ENCODE measurements at places on chromosomes 7 and 10.
A peak's percentile ranks its signal among the peaks of the same experiment; 100 is the strongest.

DNA sequence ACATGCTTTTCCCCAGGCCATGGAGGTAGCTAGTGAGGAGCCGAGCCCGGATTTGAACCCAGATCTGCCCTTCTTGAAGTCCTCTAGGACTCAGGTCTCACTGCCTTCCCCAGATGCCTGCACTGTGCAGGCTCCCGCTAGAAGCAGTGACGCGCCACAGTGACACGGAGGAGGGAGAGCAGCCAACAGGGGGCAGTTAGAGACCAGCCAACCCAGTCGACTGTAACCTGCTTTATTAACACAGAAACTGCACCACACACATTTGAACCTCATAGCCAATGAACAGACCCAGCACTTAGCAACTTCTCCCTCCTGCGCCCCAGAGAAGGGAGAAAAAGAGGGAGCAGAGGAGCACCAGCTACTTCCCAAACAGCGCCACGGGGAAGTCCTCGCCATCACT lies 27.4 kb downstream of the PILRA start:
- peaks cover 34% of the 10 kb centered on the region for H3K4me1 ChIP-seq
- H3K36me3 ChIP-seq: no peaks in the 10 kb centered on the region
- no peak for DNase-seq
- no peaks in the 10 kb centered on the region for H3K27me3 ChIP-seq

DNA sequence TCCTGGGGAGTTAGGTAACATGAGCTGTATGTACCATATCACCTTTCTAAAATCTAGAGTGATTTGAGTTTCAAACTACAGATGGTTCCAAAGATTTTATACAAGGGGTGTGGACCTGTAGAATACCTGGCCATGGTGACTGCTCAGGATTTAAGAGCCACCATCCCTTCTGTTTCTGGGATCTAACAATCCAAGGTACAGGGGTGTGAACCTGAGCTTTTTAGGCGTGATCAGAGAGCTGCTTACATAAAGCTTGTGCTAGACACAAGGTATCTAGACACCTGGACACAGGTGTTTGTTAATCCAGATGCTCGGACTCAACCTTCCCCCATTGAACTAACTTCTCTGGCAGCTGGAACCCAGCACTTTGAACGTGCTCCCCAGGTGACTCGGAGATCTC lies 516.4 kb downstream of the RPS24 start:
- DNase-seq: no peak
- H3K4me1 ChIP-seq: peaks cover 18% of the 10 kb centered on the region
- no peak overlapping the region for H3K4me3 ChIP-seq
- H3K27me3 ChIP-seq: no peaks in the 10 kb centered on the region
- no peak overlapping the region for H3K27ac ChIP-seq
- H3K36me3 ChIP-seq: no peaks in the 10 kb centered on the region

DNA sequence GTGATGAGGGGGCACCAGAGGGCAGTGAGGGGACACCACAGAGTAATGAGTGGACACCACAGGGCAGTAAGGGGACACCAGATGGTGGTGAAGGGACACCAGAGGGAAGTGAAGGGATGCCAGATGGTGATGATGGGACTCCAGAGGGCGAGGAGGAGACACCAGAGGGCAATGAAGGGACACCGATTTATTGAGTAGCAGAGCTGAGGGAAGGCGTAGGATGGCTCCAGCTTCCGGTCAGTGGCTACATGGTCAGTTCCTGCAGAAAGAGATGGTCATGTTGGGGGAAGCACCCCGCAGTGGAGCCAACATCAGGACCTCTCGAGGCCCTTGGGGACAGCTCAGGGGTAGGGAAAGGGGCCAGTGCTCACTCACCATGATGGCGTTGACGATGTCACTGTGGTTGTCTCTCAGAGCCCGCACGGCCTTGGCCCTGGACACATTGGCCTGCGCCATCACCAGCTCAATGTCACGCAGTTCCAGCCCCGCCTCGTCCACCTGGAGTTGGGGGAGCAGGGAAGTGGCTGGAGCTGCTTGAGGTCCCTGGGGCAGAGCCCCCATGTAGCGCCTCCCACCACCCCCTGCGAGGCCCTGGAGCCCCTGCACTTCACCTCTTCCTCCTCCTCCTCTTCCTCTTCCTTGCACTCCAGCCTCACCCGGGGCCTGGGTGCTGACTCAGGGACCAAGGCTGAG lies 8.4 kb downstream of the NACAD start:
- no peak overlapping the region for H3K4me3 ChIP-seq
- H3K27me3 ChIP-seq: no peaks in the 10 kb centered on the region
- no peak overlapping the region for H3K27ac ChIP-seq
- H3K36me3 ChIP-seq: no peaks in the 10 kb centered on the region
- no peak for DNase-seq

GRCh38 chr10:112141292-112141691 lies 42.3 kb downstream of the GPAM start:
- H3K4me1 ChIP-seq: no peaks in the 10 kb centered on the region
- no peak for DNase-seq
- H3K27me3 ChIP-seq: no peaks in the 10 kb centered on the region
- H3K36me3 ChIP-seq: no peaks in the 10 kb centered on the region

DNA sequence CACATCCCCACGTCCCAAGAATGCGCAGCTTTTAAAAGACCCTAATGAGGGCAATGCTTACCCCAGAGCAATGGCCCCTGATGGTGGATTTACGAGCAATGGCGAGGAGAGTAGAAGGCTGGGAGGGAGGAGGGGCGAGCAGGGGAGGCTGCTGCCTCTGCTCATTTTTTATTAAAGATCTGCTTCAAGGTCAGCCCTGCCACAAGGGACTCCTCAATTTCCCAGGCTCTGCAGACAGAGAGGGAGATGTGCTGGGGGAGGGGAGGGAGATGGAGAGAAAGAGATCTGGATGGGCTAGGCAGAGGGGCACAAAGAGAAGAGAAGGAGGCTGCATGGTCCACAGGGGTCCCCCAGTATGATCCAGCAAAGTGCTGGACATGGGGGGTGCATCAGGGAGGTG lies 7.8 kb upstream of the SRRM3 start:
- H3K4me1 ChIP-seq: no peaks in the 10 kb centered on the region
- H3K27ac ChIP-seq: no peak overlapping the region
- no peaks in the 10 kb centered on the region for H3K36me3 ChIP-seq
- no peaks in the 10 kb centered on the region for H3K27me3 ChIP-seq

- no peaks in the 10 kb centered on the region for H3K4me1 ChIP-seq
- no peak overlapping the region for H3K4me3 ChIP-seq
- no peaks in the 10 kb centered on the region for H3K36me3 ChIP-seq
- no peak for DNase-seq
- H3K27ac ChIP-seq: no peak overlapping the region
Observed at GRCh38 chr7:66099232-66099550, 15.5 kb upstream of the CRCP start.

DNA sequence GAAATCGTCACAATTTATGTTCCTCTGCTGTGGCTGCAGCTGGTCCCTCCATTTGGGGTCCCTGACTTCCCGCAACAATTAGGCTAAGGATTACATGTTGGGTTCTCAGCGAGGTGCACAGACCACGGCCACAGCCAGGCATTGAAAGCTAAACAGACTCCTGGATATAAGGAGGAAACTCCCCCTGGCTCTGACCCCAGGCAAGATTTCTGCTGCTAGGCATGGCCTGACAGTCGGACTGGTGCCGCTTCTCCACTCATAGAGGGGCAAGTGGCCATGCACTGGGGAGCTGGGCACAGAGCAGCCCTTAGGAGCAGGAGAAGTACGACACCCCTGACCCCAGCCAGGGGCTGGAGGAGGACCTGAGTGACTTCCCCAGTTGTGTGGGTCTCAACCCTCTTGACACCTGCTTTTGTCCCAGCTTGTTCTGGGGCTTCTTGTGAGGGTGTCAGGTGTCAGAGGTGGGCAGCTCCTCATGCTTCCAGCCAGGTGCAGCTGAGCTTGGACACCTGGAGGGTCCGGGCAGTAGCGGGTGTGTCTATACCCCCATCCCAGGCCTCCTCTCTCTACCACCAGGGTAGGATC lies 38.3 kb downstream of the TSPAN15 start:
- H3K36me3 ChIP-seq: no peaks in the 10 kb centered on the region
- H3K27ac ChIP-seq: no peak overlapping the region
- DNase-seq: no peak
- no peaks in the 10 kb centered on the region for H3K27me3 ChIP-seq
- no peaks in the 10 kb centered on the region for H3K4me1 ChIP-seq
- H3K4me3 ChIP-seq: no peak overlapping the region

- no peaks in the 10 kb centered on the region for H3K4me1 ChIP-seq
- H3K27me3 ChIP-seq: no peaks in the 10 kb centered on the region
- H3K4me3 ChIP-seq: no peak overlapping the region
- H3K36me3 ChIP-seq: no peaks in the 10 kb centered on the region
- H3K27ac ChIP-seq: no peak overlapping the region
Observed at GRCh38 chr7:2936301-2936700, 92.2 kb upstream of the GNA12 start.

DNA sequence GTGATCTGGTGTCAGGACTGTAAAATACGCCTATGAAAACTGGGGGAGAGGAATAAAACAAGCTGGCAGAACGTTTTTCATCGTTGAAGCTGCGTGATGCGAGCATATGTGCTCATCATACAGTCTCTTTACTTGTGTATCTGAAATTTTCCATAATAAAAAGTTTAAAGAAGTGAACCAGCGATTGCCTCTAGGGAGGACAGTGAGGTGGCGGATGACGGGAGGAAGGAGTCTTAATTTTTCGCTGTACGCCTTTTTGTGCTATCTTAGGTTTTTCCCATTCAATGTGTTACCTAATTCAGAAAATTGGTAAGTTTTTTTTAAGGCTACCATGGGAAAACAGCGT lies 891 bp upstream of the WAPL start:
- H3K27me3 ChIP-seq: no peaks in the 10 kb centered on the region
- no peak for DNase-seq
- peaks cover 11% of the 10 kb centered on the region for H3K4me1 ChIP-seq
- H3K36me3 ChIP-seq: no peaks in the 10 kb centered on the region
- peak overlapping the region; percentile 100 for H3K4me3 ChIP-seq

GRCh38 chr10:3850999-3851937 lies 66.3 kb upstream of the KLF6 start:
- no peaks in the 10 kb centered on the region for H3K4me1 ChIP-seq
- H3K27me3 ChIP-seq: no peaks in the 10 kb centered on the region
- H3K4me3 ChIP-seq: no peak overlapping the region

DNA sequence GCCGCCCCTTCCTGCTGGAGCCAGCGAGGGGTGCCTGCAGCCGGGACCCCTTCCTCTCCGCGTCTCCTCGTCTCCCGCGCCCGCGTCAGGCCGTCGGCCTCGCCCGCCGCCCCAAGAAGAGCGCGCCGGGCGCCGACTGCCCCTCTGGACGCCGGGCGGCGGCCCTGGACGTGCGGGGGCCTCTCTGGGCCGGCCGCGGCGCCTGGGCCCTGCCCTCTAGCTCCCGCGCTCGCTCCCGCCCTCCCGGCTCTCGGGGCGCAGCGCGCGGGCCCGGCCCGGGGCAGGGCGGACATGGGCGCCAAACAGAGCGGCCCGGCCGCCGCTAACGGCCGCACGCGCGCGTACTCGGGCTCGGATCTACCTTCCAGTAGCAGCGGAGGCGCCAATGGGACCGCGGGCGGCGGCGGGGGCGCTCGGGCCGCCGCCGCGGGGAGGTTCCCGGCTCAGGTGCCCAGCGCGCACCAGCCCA lies 704 bp downstream of the ZNRF2 start:
- H3K36me3 ChIP-seq: no peaks in the 10 kb centered on the region
- peak overlapping the region; percentile 95 for H3K27ac ChIP-seq
- H3K4me3 ChIP-seq: peak overlapping the region; percentile 90
- no peaks in the 10 kb centered on the region for H3K4me1 ChIP-seq
- no peaks in the 10 kb centered on the region for H3K27me3 ChIP-seq

DNA sequence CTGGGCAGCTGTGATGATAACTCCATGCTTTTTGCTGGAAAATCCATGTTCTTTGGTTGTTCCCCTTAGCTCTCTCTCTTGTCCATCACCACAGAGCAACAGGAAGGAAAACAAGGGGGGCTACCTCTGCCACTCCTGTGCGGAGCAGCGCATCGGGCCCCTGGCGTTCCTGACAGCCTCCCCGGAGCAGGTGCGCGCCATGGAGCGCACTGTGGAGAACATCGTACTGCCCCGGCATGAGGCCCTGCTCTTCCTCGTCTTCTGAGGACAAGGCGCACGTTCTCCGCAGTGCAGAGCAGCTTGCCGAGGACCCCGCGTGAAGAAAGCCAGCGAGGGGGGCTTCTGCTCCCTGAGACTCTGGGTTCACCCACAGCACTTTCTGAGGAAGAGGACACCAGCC lies 40.3 kb downstream of the IL15RA start:
- no peaks in the 10 kb centered on the region for H3K4me1 ChIP-seq
- no peak overlapping the region for H3K27ac ChIP-seq
- H3K4me3 ChIP-seq: no peak overlapping the region
- DNase-seq: no peak

DNA sequence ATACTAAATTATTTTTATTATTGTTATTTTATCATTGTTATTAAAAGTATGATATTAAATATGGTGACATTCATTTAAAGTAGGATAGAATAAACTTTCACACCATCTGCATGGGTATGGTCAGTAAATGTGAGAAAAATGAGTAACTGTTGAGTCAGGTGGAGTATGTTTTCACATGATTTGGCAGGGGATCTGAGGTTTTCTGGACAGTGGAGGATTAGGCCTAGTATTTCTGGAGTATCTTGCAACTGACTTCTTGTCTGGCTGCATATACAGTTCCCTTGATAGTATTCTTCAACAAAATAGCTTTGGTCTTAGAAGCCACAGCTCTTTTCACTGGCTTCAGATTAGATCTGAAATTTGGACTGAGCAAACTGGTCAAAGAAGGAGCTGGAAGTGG lies 54.5 kb downstream of the GBF1 start:
- no peaks in the 10 kb centered on the region for H3K4me1 ChIP-seq
- no peak overlapping the region for H3K4me3 ChIP-seq
- no peak overlapping the region for H3K27ac ChIP-seq
- no peaks in the 10 kb centered on the region for H3K27me3 ChIP-seq
- no peak for DNase-seq

GRCh38 chr7:70696201-70696754 lies 435.7 kb upstream of the GALNT17 start:
- no peaks in the 10 kb centered on the region for H3K36me3 ChIP-seq
- H3K27ac ChIP-seq: no peak overlapping the region
- no peak for DNase-seq
- H3K27me3 ChIP-seq: no peaks in the 10 kb centered on the region
- H3K4me3 ChIP-seq: no peak overlapping the region
- no peaks in the 10 kb centered on the region for H3K4me1 ChIP-seq

- H3K27me3 ChIP-seq: no peaks in the 10 kb centered on the region
- no peak overlapping the region for H3K4me3 ChIP-seq
- H3K36me3 ChIP-seq: no peaks in the 10 kb centered on the region
- H3K27ac ChIP-seq: peak overlapping the region; percentile 84
- H3K4me1 ChIP-seq: peaks cover 67% of the 10 kb centered on the region
Observed at GRCh38 chr10:102677331-102678067, 33.2 kb downstream of the TRIM8 start.

- H3K36me3 ChIP-seq: no peaks in the 10 kb centered on the region
- no peaks in the 10 kb centered on the region for H3K4me1 ChIP-seq
- no peak overlapping the region for H3K27ac ChIP-seq
- no peaks in the 10 kb centered on the region for H3K27me3 ChIP-seq
Observed at GRCh38 chr10:15478429-15478828, 107.3 kb upstream of the FAM171A1 start.

DNA sequence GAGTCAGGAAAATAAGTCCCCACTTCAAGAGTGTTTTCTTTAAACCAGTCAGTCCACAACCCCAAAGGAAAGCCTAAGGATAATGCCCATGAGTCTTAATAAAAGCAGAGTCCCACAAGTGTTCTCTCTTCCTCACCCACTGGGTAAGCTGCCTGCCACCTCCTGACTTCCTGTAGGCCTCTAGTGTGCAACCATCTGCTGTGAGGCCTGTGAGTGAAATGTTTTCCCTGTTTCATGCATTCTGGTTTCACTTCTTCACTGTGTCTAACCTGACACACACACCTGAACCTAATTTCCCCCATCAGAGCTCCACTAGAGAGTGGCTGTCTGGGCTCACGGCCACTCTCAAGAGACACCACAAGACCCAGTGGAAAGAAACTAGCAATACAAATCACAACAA lies 38.9 kb upstream of the GDF10 start:
- H3K36me3 ChIP-seq: no peaks in the 10 kb centered on the region
- no peaks in the 10 kb centered on the region for H3K4me1 ChIP-seq
- H3K27me3 ChIP-seq: no peaks in the 10 kb centered on the region
- no peak overlapping the region for H3K4me3 ChIP-seq
- no peak for DNase-seq

Data from testis (tissue), 5 donors.